Stimulated activated CD4-positive, alpha-beta T cell treated with anti-CD3 and anti-CD28 coated beads, TNF-alpha, amount 100 ng/mL, for 1 hour (primary cell): ENCODE measurements at places on chromosomes 3 and 15.

DNA sequence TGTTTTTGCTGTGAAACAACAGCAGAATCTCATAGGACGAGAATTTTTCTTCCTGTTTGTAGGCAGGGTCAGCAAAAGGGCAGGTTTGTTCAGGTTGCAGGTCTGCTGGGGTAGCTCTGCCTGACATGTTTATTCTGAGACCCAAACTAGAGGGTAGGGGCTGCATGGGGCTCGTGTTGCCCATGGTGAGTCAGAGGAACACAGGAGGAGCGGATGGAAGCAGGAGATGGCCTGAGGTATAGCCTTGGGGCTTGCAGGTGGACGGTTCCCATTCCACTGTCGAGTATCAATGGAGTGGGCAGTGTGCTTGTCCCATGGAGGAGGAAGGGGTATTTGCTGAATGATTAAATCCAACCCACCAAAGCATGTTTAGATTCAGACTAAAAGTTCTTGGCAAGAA, 138.9 kb downstream of the APBA2 start:
- no peak for DNase-seq

- DNase-seq = no peak
Measured at GRCh38 chr3:7607676-7608075, 746.8 kb downstream of the GRM7 start.

DNA sequence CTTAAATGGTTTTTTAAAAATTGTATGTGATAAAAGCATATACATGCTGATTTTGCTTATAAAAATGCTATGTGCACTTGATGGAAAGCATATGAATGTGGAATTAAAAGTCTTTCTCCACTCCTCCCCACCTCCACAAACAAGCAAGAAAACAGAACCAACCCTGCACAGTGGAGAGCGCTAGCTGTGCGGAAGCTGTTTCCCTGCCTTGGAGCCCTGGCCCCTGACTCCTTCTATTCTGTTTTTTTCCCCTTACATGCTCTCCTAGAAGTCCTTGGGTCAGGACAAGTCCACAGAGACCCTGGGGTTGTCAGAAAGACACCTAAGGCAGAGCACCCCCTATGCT, 64.2 kb downstream of the BOC start:
- DNase-seq = no peak

DNA sequence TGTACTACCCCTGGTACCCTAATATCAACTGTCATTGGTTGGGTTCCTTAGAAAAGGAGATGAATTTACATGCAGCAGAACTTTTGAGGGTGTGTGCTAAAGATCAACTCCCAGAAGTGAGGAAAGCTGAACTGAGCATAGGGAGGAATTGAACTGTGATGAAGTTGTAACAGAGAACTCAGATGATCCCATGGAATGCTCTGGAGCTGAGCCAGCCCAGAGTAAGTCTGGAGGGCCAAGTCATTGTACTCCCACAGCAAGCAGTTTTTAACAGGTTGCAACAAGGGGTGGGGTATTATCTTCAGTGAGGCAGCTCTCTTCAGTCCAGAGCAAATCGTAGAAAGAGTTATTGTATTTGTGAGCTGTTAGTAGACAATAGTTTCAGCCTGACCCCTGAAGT, 572.3 kb downstream of the PYDC2 start:
- no peak for DNase-seq

DNA sequence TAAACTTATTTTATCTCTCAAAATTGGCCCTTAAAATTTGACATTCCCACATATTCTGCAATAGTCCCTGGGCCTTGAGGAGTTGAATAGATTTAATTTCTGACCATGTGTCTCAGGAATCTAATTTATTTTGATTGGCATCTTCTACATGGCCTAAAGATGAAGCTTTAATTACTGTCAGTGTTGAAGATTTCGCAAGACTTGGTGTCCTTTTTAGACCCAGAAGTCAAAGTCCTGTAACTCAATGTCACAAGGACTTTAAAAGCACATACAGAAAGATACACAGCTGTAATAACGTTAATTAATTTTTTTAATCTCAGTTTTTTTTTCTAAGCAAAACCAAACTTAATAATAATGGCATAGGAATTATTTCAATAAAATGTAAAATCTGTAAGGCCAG, 163.9 kb downstream of the SUCNR1 start:
- DNase-seq = no peak

DNA sequence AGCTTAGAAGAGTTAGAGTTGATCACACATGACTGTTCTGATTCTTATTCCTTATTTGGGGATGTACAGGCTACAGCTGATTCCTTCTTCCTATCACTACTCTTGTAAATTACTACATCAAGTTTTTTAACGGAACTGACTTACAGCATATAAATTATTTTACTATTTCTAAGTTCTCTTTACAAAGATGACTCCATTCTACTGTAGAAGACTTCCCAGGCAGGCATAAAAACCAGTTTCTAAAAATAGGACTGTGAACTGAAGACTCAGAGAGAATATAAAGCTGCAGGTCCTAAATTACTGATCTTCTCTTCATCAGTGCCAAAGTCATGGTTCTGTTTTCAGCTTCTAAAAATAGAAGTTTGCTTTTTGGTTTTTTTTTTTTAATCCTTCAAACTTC, 38.9 kb downstream of the ANO10 start:
- DNase-seq = no peak

- DNase-seq = no peak
Measured at GRCh38 chr3:47034868-47035489, 55.5 kb downstream of the NBEAL2 start.

DNA sequence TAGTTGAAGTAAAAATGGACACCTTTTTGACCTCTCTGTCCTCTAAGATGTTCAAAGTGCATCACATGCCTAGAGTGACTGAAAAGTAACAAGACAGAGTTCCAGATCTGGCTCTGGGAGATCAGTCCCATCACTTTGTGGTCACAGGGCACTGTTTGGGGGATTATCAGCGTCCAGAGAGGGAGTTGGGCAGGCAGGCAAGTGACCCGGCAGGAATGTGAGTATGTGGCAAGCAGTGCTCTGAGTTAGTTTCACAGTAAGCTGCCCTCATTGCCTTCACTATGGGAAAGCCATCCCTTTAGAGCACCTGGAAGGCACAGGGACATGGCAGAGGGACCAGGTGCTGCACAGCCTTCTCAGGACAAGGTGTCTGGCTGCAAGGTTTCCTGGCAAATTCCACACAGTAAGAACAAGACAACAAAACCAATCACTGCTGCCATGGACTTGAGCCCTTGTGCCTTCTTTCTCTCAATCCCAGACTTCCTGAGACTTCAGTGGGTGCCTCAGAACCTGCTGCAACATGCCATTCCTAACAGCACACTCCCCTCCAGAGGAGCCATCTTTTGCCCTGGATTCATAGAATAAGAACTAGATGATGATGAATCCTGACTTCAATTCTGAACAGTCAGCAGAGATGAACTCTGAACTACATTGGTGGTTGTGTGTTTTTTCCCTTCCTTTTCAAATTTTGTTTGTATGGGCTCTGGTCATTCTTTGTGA, 55.2 kb downstream of the TIPARP start:
- DNase-seq = no peak

DNA sequence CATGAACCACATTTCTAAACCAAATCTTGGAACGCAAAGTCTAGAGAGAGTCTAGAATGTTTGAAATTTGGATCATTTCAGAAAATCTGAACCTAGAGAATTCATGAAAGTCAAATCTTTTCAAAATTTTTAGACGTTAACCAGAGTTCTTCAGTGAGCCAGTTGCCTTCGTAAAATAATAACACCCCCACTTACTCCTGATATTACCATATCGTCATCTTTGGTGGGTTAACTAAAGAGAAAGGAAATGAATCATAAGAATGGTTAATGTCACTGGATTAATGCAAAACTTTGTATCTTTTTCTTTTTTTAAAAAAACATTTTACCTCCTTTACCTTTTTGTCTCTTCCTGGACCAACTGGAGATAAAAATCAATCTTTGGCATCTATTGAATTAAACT, 1.2 kb upstream of the ZBED2 start:
- DNase-seq = no peak

GRCh38 chr3:153043729-153044328, 118.2 kb upstream of the RAP2B start:
- no peak for DNase-seq

- no peak for DNase-seq
Measured at GRCh38 chr3:126980266-126980811, 2.6 kb upstream of the PLXNA1 start.

DNA sequence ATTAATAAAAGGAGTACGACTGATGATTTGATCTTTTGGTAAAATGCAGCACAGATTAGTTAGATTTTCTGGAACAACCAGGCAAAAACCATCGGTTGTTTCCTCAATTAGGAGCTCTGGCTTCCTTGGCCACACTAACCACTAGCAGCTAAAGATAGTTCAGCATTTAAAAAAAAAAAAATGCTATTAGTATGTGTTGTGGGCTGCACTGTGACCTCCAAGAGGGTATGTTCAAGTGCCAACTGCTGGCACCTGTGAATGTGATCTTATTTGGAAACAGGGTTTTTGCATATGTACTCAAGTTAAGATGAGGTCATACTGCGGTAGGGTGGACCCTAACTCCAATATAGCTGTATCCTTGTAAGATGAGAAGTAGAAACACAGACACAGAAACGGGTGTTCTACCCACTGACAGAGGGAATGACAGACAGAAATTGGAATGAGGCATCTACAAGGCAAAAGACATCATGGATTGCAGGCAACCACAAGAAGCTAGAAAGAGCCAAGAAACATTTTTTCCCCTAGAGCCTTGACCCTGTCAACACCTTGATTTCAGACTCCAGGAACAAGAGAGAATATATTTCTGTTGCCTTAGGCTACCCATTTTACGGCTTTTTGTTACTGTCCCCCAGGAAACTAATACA, 534.6 kb upstream of the ROBO2 start:
- no peak for DNase-seq

DNA sequence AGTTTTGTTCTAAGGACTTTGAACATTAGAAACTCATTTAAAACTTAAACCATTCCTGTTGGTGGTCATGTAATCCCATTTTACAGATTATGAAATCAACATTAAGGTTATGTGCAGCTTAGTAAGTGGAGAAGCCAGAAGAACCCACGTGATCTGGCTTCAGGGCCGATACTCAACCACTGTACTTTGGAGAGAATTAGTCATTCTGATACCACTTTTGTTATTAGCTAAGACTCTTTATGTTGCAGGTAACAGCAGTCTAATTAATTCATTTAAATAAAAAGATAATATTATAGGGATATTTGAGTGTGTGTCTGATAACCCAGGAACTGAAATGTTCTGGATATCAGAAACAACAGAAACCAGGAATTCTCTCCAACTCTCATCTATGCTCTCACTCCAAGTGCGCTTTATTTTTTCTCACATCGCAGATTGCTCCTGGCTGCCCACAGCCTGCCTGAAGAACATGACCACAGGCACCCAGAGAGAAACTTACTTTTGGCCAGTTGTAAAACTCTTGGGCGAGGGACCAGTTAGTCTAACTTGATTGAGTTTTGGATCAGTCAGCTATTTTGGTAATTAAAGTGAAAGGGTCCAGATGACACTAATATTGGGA, 25.2 kb downstream of the UBE2E1 start:
- DNase-seq = no peak

GRCh38 chr3:107997671-107998070, 93.2 kb downstream of the CD47 start:
- no peak for DNase-seq

- DNase-seq = no peak
Measured at GRCh38 chr3:194123726-194124125, 12.2 kb upstream of the HES1 start.

DNA sequence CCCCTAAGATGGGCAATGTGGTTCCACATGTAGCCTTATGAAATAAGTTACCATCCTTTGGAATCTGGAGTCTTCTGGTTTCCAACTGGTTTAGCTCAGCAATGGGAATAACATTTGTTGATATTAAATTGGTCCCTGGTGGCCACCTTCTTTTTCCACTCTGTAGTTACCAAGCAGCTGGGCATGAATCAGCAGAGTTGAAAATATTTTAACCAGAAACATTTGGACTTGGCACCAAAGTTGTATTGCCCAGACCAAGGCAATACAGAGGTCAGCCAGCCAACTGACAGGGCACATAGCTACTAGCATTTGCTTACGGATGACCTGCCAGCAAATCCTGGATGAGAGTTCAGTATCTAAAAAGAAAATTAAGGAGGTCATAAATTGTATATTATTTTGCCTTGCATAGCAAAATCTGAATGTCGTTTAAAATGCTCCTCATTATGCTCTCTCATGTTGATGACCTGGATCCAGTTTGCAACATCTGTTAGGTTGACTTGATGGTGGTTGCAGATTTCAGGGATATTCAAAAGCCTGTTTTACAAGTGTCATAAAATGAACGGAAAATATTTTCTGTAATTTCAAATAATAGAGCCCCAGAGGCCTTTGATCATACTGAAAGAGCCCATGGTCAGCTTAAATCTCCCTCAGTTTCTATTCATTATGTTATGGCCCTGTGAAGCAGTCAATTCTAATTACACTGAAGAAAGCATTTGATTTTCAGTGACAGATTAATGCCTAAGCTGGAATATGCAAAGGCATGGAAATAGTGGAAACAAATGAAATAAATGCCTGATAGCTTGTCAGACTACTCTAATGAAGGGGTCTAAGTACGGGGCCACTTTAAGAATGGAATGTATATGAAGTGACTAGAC, 54.6 kb downstream of the PPM1L start:
- no peak for DNase-seq

- no peak for DNase-seq
Measured at GRCh38 chr3:173659972-173660371, 262.4 kb downstream of the NLGN1 start.

DNA sequence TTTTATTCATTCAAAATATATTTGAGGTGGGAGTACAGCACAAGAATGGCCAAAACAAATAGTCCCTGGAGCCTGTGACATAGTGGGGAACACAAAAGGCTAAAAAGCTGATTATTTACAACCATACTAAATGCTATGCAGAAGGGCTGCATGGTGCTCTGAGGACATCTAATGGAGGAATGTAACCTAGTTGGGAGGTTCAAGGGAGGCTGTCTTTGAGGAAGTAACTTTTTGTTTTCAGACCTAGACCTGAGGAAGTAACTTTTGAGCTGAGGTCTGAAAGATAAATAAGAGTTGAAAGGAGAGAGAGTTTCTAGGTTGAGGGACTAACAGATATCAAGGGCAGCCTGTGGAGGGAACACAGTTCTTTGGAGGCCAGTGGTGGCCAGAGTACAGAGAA, 34.8 kb upstream of the RASA2 start:
- no peak for DNase-seq

GRCh38 chr3:97736928-97737327, 27.6 kb upstream of the ARL6 start:
- DNase-seq = no peak

- no peak for DNase-seq
Measured at GRCh38 chr3:39104961-39105686, 2.3 kb downstream of the GORASP1 start.

- DNase-seq = no peak
Measured at GRCh38 chr3:196965804-196966173, 2.8 kb downstream of the PIGZ start.

GRCh38 chr15:77426871-77427270, 6.2 kb downstream of the HMG20A start:
- no peak for DNase-seq

- peak; percentile 66 for DNase-seq
Measured at GRCh38 chr3:188154014-188154808, at the start of gene LPP. LPP (plus strand) TSS chr3:188154157; CDS start chr3:188406121, 251,964 bp downstream.

DNA sequence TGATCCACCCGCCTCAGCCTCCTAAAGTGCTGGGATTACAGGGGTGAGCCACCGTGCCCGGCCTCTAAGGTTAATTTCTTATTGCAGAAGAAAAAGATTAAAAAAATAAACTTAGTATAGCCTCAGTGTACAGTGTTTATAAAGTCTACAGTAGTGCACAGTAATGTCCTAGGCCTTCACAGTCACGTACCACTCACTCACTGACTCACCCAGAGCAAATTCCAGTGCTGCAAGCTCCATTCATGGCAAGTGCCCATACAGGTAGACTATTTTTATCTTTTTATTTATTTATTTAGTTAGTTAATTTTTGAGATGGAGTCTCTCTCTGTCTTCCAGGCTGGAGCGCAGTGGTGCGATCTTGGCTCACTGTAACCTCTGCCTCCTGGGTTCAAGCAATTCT, 3.2 kb upstream of the FLNB start:
- DNase-seq = no peak
